A549 treated with Hydrocortisone at 1 μM for 4 hours (cell line): ENCODE measurements at places on chromosomes 2 and 18. TPM values are rescaled to one million over a fixed set of nuclear protein-coding genes. Genes with fewer than 3 reads are reported as not detected.

The MEP1B gene
- total RNA-seq, result 0.06 to 0.10 TPM in 2 of 5 replicates, not detected in the others

The RNU2-63P gene
- total RNA-seq, result not detected in 5 replicates

The KLF7 gene
- total RNA-seq, result 17.0 to 31.0 TPM (median 28.5 TPM) in 5 replicates

The ANKRD53 gene
- 0.11 to 0.12 TPM in 2 of 5 replicates, not detected in the others for total RNA-seq

The DCDC2C gene
- 0.21 to 0.56 TPM (median 0.40 TPM) in 4 of 5 replicates, not detected in the other for total RNA-seq

The SCTR gene
- total RNA-seq, result not detected in 5 replicates

The PNO1 gene
- 47.5 to 59.7 TPM (median 51.7 TPM) in 5 replicates for total RNA-seq

The GNAL gene
- total RNA-seq, result 4.7 to 6.8 TPM (median 5.8 TPM) in 5 replicates

The TMEM37 gene
- total RNA-seq, result 1.5 to 2.5 TPM (median 1.8 TPM) in 5 replicates

The CXCR1 gene
- total RNA-seq, result not detected in 5 replicates

The RMDN2 gene
- 3.8 to 5.6 TPM (median 5.2 TPM) in 5 replicates for total RNA-seq

The ATP6V1B1 gene
- total RNA-seq, result 1.9 to 3.6 TPM (median 2.5 TPM) in 5 replicates

The RAD51AP2 gene
- total RNA-seq, result not detected in 5 replicates

The LONRF2 gene
- 2.0 to 2.6 TPM (median 2.5 TPM) in 5 replicates for total RNA-seq

The PRKAG3 gene
- total RNA-seq, result not detected in 5 replicates

The PLEK gene
- not detected in 5 replicates for total RNA-seq

The SLC4A3 gene
- total RNA-seq, result 2.5 to 3.3 TPM (median 3.1 TPM) in 5 replicates

The CLEC4F gene
- not detected in 5 replicates for total RNA-seq

The GREB1 gene
- total RNA-seq, result 2.6 to 3.7 TPM (median 3.1 TPM) in 5 replicates

The CYP20A1 gene
- total RNA-seq, result 8.0 to 11.3 TPM (median 9.7 TPM) in 5 replicates

The TMEM127 gene
- total RNA-seq, result 42.1 to 45.2 TPM (median 43.4 TPM) in 5 replicates

The POTEJ gene
- not detected in 5 replicates for total RNA-seq

The ALK gene
- 0.02 TPM in 1 of 5 replicates, not detected in the others for total RNA-seq

The REG1B gene
- not detected in 5 replicates for total RNA-seq

The SMC6 gene
- total RNA-seq, result 21.8 to 39.6 TPM (median 30.2 TPM) in 5 replicates

The SF3B6 gene
- total RNA-seq, result 158 to 181 TPM (median 175 TPM) in 5 replicates

The SLC23A3 gene
- 0.29 to 0.82 TPM (median 0.65 TPM) in 5 replicates for total RNA-seq

The OSBPL1A gene
- 12.6 to 22.1 TPM (median 15.3 TPM) in 5 replicates for total RNA-seq

The PJVK gene
- 1.5 to 2.2 TPM (median 1.5 TPM) in 5 replicates for total RNA-seq

The TACR1 gene
- total RNA-seq, result 0.03 to 0.21 TPM (median 0.06 TPM) in 5 replicates

The GALR1 gene
- not detected in 5 replicates for total RNA-seq

The CPO gene
- total RNA-seq, result not detected in 5 replicates

The KCNG2 gene
- total RNA-seq, result 0.07 TPM in 1 of 5 replicates, not detected in the others

The KRTCAP3 gene
- total RNA-seq, result 0.45 to 1.2 TPM (median 0.62 TPM) in 5 replicates

The RPIA gene
- 26.4 to 29.3 TPM (median 27.4 TPM) in 5 replicates for total RNA-seq

The GAL3ST2 gene
- 0.18 to 0.25 TPM (median 0.23 TPM) in 5 replicates for total RNA-seq

The PROM2 gene
- total RNA-seq, result 0.01 to 0.23 TPM (median 0.14 TPM) in 4 of 5 replicates, not detected in the other

The AGFG1 gene
- 93.2 to 122 TPM (median 115 TPM) in 5 replicates for total RNA-seq

The RAB17 gene
- total RNA-seq, result 0.25 to 0.85 TPM (median 0.41 TPM) in 5 replicates

The KIAA2012 gene
- total RNA-seq, result not detected in 5 replicates

The DNAJC5G gene
- not detected in 5 replicates for total RNA-seq

The CENPA gene
- 40.8 to 52.2 TPM (median 51.5 TPM) in 5 replicates for total RNA-seq

The UGT1A7 gene
- total RNA-seq, result 2.9 to 4.8 TPM (median 3.8 TPM) in 5 replicates

The DHRS9 gene
- total RNA-seq, result 3.0 to 4.7 TPM (median 3.9 TPM) in 5 replicates

The CFAP53 gene
- total RNA-seq, result 0.10 to 0.38 TPM (median 0.30 TPM) in 5 replicates

The SLC19A3 gene
- total RNA-seq, result 2.1 to 2.6 TPM (median 2.4 TPM) in 5 replicates

The SCYGR4 gene
- total RNA-seq, result not detected in 5 replicates

The RGPD5 gene
- 3.0 to 8.2 TPM (median 6.4 TPM) in 5 replicates for total RNA-seq

The UGT1A8 gene
- total RNA-seq, result 0.05 to 0.06 TPM in 2 of 5 replicates, not detected in the others

The LINC00305 gene
- total RNA-seq, result not detected in 5 replicates
